Activated T-cell treated with anti-CD3 and anti-CD28 coated beads for 4 hours (primary cell): ENCODE measurements at places on chromosomes 5 and 9.

DNA sequence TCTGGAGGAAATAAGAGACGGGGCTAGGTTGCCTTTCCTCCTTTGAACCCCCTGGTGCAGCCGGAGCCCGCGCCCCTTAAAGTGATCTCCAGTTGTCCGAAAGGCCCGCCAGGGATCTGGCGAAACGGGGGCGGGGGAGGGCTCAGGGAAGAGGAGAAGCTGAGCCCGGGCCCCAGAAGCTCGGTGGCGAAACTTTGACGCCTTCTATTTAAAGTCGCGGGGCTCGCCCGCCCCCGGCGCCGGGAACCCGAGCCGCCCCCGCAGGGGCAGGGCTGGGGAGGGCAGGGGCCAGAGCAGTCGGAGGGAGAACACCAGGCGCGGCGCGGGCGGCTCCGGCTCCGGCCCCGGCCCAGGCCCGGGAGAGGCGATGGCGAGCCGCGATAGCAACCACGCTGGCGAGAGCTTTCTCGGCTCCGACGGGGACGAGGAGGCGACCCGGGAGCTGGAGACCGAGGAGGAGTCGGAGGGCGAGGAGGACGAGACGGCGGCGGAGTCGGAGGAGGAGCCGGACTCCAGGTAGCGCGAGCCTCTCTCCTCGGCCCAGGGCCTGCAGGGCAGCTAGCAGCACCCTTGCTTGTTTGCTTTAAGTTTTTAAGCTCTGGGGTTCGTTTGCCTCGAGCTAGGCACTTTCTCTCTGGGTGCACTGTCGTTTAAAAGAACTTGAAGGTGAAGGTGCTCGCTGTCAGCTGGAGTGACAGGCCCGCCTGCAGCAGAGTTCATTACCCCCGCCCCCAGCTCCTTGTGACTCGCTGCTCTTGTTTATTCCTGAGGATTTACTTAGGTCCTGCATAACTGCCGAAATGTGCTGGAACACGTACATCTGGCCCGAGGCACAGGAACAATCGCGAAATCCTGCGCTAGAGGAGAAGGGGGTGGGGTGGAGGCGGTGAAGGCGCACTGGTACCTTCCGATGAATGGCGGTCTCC, at the start of gene CMYA5:
TSS of gene CMYA5 (plus strand) at position 296 of the 926 bp plus-strand sequence. CDS start at position 368, 72 bp downstream.
- DNase-seq, result no peak

DNA sequence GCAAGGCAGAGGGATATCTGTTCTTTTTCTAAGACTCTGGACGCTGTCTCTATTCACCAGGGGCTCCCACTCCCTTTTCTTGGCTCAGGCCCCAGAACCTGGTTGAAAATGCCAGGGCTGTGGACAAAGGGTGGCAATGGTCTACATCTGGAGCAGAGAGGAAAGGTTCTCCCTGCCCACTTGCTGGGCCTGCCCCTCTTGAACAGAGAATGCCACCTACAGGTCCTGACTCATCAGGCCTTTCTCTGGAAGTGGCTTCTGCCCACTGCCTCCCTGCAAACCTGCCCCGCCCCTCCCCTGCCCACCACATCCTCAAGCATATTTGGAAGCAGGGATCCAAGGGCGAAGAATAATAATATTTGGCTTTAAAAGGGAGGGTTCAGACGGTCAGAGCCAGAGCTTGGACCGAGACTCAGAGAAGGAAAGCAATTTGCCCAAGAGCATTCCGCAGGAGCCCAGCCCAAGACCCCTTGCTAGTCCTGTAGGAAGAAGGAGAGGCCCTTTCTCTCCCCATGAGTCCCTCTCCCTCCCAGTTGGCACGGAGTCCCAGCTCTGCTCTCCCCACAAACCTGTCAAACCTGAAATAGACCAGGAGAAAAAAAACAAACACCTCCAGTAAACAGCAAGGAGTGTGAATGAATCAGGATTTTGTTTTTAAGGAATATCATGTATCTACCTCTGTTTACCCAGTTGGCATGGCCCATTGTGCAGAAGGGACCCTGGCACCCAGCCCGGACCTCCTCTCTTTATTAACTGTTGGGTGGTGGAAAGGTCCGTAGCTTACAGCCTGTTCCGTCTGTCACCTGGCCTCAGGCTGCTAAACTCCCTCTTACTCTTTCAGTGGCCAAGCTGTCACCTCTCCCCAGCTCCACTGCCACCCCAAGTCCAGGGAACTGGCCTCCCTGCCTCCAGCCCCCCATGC, 37.7 kb upstream of the STXBP1 start:
- DNase-seq, result no peak

- no peak for DNase-seq
These were observed 105.2 kb downstream of the ZNF608 start for GRCh38 chr5:124641154-124641792.

- no peak for DNase-seq
These were observed 14.8 kb downstream of the NCS1 start for GRCh38 chr9:130186839-130187522.

GRCh38 chr9:36985769-36986467, 48.1 kb downstream of the PAX5 start:
- no peak for DNase-seq

DNA sequence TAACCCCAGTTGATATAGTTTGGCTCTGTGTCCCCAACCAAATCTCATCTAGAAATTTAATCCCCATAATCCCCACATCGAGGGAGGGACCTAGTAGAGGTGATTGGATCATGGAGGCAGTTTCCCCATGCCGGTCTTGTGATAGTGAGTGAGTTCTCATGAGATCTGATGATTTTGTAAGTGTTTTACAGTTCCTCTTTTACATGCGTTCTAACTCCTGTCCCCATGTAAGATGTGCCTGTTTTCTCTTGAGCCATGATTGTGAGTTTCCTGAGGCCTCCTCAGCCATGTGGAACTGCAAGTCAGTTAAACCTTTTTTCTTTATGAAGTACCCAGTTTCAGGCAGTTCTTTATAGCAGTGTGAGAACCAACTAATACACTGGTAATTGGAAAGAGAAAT, 73.6 kb downstream of the CDH12 start:
- no peak for DNase-seq

GRCh38 chr5:7395432-7395946, 449 bp upstream of the ADCY2 start:
- DNase-seq, result no peak

GRCh38 chr9:77896938-77897667, 134.5 kb downstream of the GNAQ start:
- DNase-seq, result no peak

DNA sequence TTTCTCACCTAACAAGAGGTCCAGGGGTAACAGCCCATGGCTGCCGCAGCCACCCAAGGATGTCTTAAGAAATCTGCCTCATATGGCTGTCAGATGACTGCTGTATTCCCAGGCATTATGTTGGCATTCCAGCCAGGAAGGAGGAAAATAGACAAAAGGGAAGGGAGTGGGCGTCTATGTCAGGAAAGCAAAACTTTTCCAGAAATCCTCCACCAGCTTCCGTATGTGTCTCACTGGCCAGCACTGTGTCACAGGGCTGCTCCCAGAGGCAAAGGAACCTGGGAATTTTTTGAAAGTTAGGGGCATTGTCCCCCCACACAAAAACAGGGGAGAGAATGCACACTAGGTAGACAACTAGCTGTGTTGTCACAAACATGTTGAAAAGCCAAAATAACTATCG, 7.3 kb downstream of the BHMT2 start:
- DNase-seq, result no peak

DNA sequence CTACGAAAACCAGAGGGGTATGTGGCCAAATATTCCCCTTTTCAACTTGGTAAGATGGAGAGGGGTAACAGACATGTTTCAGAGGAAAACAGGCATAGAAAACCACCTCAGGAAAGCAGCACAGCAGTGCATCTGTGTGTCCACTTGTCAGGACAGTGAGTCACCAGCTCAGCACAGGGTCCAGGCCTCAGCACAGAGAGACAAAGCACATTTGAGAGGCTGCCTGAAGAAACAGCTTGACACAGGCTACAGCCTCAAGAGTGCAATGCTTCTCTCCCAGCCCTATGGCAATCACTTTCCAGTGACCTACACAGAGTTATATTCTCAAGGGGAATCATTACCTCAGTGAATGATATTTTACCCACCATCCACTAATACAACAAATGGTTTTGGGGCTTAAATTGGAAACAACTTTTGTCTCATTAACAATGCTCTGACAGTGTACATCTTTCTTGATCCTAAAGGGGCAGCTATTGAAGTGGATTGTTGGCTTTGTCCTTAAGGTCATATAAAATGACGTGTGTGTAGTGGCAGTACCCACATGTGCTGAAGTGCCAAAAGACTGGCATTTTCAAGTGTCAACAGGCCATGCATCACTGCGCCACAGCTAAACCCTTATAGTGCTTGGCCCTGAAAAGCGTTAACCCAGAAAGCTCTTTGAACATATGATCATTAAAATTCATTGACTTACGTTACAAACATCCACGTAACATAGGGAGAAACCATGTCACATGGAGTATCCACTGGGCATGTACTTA, 46.4 kb downstream of the ERMP1 start:
- DNase-seq, result no peak

GRCh38 chr9:134419684-134420076, 93.4 kb downstream of the RXRA start:
- no peak for DNase-seq

- DNase-seq, result no peak
These were observed 141.1 kb upstream of the SPDL1 start for GRCh38 chr5:169442403-169442874.

DNA sequence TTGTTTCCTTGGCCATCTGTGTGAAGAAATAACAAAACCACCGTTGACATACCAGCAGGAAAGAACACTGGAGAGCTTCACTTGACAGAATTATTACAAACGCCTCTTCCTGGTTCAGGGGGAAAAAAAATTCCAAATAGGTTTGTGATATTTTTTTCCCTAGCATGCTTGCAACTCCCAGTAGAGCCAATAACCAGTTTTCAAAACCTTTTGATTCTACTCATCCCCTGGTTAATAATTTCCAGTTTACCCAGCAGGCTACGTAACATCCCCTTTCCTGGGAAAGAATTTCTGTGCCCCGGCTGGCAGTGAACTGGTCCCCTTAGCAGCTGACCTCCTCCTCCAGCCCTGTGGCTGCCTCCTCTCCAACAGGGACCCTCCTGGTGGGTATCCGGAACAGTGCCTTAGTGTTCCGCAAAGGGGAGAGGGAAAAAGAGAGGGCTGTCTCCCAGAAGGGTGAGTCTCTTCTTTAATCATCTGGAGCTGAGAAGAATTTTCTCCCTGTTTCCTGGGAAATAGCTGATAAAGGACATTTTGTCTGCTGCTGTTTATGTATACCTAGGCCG, 72.8 kb upstream of the BOD1 start:
- DNase-seq, result no peak
